Jurkat, Clone E6-1 (cell line): ENCODE measurements at places on chromosomes 13 and 19.

DNA sequence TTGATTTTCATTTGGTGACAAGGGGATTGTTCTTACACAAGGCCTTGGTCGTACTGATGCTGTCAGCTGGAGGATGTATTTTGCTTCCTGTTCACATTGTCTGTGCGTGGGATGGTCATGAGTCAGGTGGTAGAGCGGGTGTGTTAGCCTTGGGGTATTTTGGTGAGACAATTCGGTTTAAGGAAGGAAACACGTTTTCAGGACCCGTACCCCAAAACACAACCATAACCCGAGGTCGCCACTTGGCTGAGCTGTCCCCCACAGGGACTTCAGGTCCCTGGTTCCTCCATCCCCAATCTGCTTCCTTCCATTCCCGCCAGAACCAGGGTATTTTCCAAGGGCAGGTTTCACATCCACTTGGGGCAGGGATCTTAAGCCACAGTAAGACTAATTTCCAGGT, 15.0 kb downstream of the MYO9B start:
- DNase-seq = no peak

DNA sequence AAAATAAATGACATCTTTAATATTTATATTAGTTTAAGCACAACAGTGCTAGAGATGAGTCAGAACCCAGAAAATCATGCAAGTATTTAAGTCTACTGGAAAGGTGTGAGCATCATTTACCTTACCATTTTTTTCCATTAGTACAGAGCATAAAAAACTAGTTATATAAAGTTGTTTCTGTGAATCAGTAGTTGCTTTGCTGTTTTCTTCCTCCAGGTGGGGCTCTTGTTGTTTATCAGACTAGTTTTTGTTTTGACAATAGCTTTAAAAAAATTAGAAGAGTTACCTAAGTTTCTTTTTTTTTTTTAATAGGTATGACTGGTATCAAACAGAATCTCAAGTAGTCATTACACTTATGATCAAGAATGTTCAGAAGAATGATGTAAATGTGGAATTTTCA, 12.7 kb downstream of the SUGT1 start:
- DNase-seq = peak; percentile 21

DNA sequence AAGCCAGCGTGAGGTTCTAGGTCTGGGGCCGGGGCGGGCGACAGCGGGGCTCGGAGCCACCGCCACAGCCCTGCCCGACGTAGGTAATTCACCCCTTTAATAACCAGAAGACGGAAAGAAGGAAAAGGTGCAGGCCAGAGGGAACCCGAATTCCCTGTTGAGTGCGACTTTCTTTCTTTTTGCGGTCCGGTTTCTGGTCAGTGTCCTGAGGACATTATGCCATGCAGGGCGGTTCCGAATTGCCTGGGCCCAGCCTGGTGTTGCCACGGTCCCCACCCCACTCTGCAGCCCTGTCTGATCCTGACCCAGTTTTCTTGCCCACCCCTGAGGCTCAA, 18.4 kb upstream of the TFDP1 start:
- DNase-seq = no peak

- DNase-seq = no peak
These were observed 868 bp upstream of the UBAC2 start for GRCh38 chr13:99199541-99200431.

GRCh38 chr13:100808330-100809128, 133.9 kb upstream of the TMTC4 start:
- no peak for DNase-seq

DNA sequence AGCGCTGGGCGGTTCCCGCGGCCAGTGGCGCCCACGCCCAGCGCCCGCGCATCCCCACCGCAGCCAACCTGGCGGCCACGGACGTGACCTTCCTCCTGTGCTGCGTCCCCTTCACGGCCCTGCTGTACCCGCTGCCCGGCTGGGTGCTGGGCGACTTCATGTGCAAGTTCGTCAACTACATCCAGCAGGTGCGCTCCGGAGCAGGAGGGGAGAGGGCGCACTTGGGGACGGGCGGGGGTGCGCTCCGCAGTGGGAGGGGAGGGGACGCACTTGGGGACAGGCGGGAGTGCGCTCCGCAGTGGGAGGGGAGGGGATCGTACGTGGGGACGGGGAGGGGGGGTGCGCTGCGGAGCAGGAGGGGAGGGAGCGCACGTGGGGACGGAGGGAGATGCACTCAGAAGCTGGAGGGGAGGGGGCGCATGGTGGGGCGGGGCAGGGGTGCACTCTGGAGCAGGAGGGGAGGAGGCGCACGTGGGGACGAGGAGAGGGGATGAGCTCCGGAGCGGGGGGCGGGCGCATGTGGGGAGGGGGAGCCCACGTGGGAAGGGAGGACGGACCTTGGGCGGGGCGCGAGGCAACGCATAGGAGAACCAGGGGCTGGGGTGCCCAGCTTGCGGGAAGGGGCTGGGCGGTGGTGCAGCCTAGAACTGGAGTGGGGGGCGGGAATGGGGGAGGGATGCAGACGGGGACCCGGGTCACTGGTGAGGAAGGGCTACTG, 1.5 kb downstream of the KISS1R start:
- DNase-seq = no peak

- DNase-seq = no peak
These were observed 43.0 kb upstream of the HNRNPA1L2 start for GRCh38 chr13:52599037-52599847.

DNA sequence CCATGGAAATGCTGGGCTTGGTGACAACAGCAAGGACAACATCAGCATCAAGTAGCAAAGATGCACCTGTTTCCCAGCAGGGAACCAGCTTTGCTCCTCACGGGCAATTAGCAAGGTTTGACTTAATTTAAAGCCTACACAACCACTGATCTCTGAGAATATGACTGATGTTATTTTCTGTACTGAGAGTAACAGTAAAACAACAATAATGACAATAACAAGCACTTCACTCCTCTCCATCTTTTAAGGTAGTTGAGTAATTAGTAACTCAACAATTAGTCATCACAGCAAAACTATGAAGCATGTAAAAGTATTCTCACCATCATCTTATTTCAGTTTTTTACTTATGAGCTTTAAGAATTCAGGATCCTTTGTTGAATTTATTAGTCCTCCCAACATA, 37.3 kb downstream of the ENOX1 start:
- DNase-seq = no peak

DNA sequence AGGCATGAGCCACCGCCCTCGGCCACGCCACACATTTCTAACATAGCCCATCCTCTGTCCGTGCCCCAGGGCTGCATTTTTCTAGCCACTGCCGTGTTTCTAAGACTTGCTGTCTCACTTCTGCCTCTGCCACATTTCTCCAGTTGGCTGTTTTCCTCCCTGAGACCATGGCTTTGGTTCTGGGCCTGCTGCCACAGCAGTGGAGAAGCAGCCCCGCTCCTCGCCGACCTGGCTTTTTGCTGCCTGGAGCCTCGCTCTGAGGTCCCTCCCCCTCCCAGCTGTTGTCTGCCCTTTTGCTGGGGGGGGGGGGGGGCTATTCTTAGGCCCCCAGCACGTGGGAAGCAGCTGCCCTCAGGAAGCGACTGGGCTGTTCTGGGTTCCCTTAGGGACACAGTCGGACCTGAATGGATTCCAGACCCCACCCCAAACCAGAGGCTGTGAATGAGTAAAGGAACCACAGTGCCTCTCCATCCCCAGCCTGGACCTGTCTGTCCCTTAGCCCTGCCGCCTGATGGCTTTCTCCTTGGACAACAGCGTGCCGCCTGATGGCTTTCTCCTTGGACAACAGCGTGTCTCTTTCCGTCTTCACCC, 3.3 kb downstream of the GYS1 start:
- no peak for DNase-seq

DNA sequence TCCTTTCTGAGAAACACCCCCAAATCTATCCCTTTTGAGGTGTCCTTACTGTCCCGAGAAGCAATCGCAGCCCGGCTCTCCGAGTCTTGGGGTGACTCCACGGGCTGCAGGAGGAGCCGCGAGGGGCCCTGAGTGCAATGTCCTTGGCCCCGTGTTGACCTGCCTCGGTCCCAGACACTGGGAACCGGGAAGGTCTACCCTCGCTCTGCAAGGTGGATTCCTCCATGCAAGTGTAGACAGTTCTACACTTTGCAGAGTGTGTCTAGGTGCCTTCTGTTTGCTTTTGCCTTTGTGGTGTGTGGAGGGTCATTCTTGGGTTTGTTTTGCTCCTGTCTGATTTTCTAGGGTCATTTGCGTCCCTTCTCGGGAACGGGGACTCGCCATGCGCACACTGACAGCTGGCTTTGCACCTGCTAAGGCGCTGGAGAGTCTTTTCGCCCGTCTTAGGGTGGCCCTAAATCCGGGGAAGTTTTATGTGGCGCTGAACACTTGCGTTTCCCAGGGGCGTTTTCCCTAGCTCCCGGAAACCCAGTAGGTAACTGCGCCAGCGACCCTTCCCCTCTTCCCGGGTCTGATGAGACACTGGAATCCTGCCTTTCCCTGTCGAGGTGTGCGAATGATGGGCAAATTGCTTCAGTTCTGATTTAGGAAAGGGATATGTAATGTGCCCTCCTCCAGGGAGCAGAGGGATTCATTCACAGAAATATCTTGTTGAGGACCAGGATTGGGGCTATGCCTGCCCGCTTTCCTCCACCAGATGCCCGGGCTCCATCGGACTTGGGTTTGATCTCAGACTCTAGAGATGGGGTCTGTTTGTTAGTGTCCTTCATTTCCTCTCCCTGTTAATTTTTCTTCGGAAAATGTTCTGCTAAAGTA, 755 bp downstream of the SERTM1 start:
- DNase-seq = no peak

- DNase-seq = peak; percentile 1
These were observed 482.2 kb upstream of the NBEA start for GRCh38 chr13:34459856-34460255.

GRCh38 chr19:53507523-53508442, 30.2 kb upstream of the ZNF331 start:
- no peak for DNase-seq

- no peak for DNase-seq
These were observed 1138.2 kb downstream of the UQCRFS1 start for GRCh38 chr19:28074773-28075172.

GRCh38 chr13:26710166-26710565, 50.4 kb downstream of the GPR12 start:
- no peak for DNase-seq

GRCh38 chr19:39248806-39249205, at the start of gene IFNL4:
Gene IFNL4, minus strand, starts transcription at chr19:39248856.
- no peak for DNase-seq

- DNase-seq = no peak
These were observed 54.5 kb downstream of the RASA3 start for GRCh38 chr13:114077933-114078325.

DNA sequence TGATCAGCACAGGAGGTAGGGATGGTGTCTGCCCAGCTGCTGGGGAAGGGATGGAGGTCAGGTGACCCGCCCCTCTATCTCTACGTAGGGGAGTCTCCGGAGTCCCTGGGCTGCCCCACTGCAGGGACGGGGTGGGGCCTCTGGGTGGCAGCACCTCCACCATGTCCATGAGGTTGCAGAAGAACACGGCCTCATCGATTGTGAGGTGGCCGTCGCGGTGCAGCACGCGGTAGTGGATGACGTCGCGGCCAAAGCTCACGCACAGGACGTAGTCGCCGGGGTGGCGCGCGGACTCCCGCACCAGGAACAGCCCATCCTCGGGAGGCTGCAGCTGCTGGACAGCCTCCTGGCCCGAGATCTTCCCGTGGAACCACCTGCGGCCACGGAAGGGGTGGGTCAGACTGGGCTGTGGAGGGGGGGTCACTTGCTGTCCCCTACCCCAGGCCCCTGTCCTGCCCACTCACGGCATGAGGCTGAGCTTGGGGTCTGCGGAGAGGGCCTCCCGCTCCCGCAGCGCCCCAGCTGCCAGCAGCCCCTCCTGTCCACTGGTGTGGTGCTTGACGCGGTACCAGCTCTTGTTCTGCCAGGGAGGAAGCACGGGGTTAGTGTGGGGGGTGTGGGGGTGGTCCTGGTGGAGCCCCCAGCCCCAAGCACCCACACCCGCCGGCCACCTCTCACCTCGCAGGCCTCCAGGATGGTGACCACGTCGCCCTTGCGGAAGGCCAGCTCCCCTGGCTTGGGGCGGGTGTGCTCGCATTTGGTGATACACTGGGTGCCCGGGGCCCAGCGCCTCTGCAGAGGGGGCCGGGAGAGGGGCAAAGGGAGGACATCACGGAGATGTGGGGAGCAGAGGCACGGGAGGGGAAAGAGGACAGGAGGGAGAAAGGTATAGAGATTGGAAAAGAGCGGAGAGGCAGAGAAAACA, 2.3 kb downstream of the MATK start:
- DNase-seq = no peak

- DNase-seq = no peak
These were observed 46.7 kb upstream of the POSTN start for GRCh38 chr13:37645181-37645740.

GRCh38 chr19:39001041-39001440, 25.5 kb upstream of the FBXO17 start:
- DNase-seq = no peak

DNA sequence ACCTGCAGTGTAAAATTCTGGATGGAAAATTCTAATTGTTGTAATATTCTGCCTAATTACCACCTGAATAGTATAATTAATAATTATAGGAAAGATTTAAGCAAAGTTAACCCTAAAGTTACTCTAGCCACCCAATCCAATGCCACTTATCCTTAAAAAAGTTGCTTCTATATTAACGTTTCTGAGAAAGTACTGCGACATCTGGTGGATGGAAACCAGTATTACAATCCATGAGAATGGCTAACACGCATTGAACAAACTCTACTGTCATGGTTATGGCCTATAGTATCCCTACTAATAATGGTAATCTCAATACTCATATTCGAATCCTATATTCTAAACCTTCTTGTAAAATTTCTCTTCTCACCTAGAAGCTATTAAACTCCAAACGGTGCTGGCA, 1551.8 kb downstream of the SLITRK1 start:
- peak; percentile 17 for DNase-seq

- DNase-seq = peak; percentile 46
These were observed at the start of the genes MAN2B1 and WDR83 for GRCh38 chr19:12666265-12667048. Gene MAN2B1, minus strand, starts transcription at chr19:12666742. Its CDS starts 41 bp downstream, at chr19:12666701. Gene WDR83, plus strand, starts transcription at chr19:12666807. Its CDS starts 2,984 bp downstream, at chr19:12669791.

DNA sequence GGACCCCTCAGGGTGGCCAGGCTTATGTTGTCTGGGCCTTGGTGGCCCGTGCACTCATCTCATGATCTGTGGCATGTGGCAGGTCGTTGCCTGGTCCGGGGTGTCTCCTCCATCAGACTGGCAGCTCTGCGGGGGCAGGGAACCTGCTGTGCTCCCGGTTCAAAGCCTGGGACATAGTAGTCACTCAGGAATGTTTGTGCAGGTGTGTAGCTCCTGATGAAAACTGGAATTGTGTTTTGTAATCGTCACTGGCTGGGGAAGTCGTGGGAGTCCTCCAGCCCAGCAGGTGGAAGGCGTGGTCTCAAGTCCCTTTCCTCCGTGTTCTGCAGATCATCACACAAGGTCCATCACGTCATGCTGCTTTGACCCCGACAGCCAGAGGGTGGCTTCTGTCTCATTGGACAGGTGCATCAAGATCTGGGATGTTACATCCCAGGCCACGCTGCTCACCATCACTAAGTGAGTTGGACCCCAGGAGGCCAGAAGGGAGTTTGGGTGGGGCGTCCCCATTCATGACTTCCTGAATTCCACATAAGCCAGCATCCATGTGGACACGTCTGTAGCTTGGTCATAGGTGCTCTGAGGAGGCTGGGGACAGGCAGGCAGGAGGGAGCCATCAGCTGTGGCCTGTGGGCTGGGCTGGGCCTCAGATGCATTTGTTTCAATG, 19.1 kb downstream of the WDR88 start:
- no peak for DNase-seq
